ENCODE measurements at places on chromosomes 2 and 18.

- no peak for DNase-seq
Observed at GRCh38 chr2:204321910-204322751, 223.1 kb upstream of the PARD3B start.

DNA sequence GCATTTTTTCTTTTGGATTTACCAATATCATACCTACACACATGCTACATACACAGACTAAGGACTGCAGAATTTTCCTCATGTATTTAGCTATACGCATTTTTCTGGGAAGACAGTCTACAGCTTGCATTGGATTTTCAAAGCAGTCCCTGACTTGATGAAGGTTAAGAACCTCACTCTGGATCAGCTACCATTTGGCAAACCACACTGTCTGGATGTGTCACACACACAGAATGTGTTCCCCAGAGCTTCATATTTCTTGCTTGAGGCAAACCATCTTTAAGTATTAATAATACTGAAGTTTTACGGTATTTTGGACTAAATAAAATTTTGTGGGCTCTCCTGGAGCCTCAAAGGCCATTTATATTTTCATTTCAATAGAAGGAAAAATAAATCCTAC is 102.3 kb downstream of the TCF4 start:
- no peak for DNase-seq

DNA sequence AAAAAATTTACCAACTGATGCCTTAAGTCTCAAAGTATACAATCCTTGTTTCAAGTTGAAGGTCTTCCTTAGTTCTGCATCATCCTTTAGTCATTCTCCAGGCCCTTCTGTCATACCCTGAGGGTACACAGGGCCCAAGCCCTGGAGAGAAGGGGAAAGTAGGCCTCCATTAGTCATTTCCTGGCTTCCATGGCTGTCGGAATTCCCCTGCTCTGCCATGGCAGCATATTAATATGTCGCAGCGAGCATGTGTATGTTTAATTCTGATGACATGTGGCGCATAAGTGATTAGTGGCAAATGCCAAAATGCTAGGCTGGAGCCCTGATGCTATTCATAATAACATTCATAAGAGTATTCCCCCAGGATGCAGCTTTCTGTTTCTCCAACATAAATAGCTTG is 22.1 kb downstream of the GPR39 start:
- peak; percentile 83 for DNase-seq

- DNase-seq = no peak
Observed at GRCh38 chr2:84954329-84954728, 16.6 kb upstream of the KCMF1 start.

GRCh38 chr2:11719230-11719977 is 27.0 kb upstream of the LPIN1 start:
- no peak for DNase-seq

DNA sequence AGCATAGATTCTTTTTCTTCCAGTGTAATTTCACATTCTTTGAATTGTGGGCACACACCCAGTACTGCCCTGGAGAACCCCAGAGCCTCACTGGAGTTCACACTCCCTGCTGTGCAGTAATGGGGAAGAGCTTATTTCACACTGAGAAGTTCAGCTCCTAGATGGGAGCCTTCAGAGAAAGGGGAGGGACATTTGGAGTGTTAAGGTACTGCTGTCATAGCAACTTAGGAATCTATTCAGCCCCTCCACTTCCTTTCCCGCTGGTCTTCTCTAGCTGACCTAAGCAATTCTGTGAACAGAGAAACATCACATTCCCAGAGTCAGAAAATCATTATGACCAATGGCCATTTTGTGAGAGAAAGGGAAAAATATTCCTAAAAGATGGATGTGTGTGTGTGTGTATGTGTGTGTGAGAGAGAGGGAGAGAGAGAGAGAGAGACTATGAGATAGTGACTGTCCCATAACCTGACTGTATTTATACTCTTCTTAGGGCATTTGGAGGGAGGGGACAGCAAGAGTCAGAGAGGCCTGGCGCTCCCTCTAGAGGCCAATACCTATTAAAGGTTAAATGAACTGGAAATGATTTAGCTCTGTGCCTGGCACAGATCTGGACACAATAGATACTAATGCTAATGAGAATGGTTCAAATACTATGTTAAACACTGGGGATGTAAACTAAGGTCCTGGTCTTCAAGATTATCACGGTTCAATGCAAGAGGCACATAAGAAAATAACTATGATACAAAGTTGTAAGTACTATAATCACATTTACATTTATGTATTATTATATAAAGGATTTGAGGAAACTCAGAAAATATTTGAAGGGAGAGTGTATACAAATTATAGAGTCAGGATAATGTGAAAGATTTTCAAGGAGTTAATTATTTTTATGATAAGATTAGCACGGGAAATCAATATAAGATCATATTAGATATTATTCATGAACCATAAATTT is 41.5 kb upstream of the RPE start:
- DNase-seq = no peak

GRCh38 chr2:107809835-107810234 is 16.9 kb upstream of the RGPD4 start:
- DNase-seq = no peak

- DNase-seq = no peak
Observed at GRCh38 chr2:165698444-165698884, 95.6 kb downstream of the GALNT3 start.

GRCh38 chr18:38796762-38797161 is 1231.2 kb upstream of the CELF4 start:
- DNase-seq = no peak

DNA sequence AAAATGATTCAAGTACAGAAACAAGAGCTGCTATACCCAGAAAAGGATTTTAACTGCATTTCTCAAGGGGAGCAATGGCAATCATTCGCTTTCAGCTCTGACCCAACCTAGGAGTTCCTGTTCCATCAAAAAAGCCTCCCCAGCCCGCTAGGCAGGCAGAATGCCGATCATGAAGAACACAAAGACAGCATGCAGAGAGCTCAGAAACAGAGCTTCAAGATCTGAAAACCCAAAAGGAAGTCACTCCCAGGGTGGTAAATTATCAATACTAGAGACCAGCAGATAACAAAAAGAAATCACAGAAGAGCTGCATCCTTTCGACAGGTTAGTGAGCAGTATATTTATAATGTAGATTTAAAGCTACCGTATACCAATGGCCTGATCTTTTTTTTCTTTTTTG is 84.8 kb upstream of the CRIM1 start:
- DNase-seq = no peak

- no peak for DNase-seq
Observed at GRCh38 chr2:191459158-191459557, 214.0 kb downstream of the MYO1B start.

GRCh38 chr2:181948227-181948626 is 37.4 kb upstream of the PPP1R1C start:
- no peak for DNase-seq

DNA sequence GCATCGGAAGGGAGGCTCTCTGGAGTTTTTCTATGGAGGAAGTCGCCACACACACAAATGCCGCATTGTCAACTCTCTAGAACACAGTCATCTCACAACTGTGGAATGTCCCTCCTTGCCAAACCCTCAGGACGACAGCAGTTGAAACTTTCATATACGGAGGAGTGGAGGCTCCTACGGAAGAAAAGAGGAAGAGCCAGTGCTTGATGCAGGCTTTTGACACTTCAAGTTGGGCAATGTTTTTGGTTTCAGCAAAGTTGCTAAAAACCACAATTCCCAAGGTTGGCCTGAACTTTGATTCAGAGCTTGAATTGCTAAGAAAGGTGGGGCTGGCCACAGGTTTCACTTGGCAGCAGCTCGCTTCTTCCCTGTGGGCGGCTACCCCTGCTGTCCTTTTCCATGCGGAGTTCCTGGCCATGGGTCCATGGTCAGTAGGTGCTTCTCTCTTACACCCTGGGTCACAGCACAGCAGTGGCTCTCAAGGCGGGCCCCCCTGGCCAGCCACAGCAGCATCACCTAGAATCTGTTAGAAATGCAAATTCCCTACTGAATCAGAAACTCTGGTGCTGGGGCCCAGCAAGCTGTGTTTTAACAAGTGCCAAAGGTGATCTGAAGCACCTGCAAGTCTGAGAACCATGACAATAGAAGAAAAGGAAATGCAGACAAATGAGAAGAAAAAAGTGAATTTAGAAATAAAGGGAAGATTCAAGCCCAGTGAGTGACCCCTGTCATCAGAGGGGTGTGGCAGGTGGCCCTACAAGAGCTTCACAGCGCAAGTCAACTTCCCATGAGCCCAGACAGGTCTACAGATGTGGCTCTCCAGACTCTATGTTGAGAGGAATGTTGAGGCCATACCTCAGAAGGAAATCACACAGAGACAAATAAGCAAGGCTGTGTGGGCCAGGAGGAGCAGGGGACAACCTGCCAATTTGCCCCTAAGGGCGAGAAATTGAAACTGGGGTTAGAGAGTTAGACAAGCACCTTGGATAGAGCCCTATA is 856.4 kb downstream of the RNF144A start:
- DNase-seq = no peak

GRCh38 chr18:42298759-42299675 is 344.0 kb downstream of the PIK3C3 start:
- peak; percentile 50 for DNase-seq

Measured in T1000 (cell line).